ENCODE measurements at places on chromosomes 7 and 10.

GRCh38 chr10:48526011-48526821 lies 78.7 kb downstream of the ARHGAP22 start:
- DNase-seq: no peak

DNA sequence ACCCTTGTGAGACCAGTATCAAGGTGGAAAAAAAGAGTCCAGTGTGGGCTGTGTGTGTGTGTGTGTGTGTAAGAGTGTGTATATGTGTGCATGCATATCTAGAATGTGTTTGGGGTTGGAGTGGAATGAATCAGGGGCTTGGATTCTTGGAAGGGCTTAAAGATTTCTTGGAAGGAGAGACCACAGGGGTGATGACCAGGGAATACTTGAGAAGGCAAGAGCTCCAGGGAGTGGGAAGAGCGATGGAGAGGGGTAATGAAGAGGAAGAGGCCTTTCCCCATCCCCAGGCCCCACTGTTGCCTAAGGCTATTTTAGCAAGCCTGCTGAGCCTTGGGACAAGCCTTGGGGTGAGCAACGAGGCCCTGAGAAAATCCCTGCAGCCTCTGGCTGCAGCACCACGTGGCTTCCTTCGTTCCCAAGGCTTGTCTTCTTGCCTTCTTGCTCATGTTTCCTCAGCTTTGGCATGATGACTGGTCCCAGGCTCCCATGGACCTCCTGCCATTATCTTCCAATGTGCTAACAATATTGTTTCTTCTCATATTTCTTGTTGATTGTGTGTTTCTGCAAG lies 663.4 kb downstream of the INHBA start:
- DNase-seq: no peak

- no peak for DNase-seq
Measured at GRCh38 chr10:34134602-34135001, 680.5 kb downstream of the PARD3 start.

- DNase-seq: no peak
Measured at GRCh38 chr10:6363511-6363910, 160.8 kb downstream of the PFKFB3 start.

GRCh38 chr10:47243356-47243755 lies 56.6 kb upstream of the GDF10 start:
- DNase-seq: no peak

- DNase-seq: peak; percentile 87
Measured at GRCh38 chr7:23184709-23185359, 3.0 kb downstream of the NUP42 start.

DNA sequence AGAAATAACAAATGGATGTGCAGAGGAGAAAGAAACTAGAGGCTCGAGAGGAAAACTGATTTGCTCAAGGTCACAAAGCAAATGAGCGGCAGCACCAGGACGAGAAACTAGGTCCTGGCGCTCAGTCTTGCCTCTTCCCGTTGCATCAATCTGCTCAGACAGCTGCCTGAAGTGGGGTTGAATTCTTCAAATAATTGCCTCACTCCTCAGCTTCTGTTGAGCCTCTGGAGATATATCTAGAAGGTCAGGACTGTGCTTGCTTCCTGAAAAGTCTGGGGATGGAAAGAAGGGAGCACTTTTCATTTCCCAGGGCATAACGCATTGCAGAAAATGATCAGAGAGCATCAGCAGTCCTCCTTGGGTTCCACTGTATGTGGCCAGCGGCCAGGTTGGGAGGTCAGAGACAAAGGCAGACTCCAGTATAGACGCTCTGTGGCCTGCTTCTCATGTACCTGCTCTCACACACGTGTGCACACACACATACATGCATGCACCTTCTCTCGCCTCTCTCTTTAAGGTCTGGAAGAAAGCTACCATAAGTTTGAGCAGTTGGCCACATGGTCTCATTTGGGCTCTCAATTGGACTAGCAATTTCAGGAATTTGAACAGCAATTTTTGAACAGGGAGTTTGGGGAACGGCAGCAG lies 83.7 kb upstream of the DUSP5 start:
- DNase-seq: no peak

DNA sequence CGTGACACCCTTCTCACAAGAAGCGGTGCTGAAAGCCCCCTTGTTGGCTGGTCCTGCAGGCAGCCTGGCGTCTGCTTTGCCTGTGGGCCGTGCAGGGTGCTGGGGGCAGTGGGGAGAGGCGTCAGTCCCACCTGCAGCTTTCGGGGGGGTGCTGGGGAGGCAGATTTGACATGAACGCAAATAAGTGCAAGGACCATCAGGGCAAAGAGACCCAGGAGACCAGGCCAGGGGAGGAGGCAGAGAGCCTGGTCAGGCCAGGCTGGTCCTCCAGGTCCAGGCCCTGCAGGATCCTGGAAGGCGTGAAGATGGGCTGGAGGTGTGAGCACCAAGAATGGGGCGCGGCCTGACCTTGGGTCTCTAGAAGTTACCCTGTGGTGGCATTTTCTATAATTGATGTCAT lies 81.6 kb downstream of the MGMT start:
- DNase-seq: no peak

DNA sequence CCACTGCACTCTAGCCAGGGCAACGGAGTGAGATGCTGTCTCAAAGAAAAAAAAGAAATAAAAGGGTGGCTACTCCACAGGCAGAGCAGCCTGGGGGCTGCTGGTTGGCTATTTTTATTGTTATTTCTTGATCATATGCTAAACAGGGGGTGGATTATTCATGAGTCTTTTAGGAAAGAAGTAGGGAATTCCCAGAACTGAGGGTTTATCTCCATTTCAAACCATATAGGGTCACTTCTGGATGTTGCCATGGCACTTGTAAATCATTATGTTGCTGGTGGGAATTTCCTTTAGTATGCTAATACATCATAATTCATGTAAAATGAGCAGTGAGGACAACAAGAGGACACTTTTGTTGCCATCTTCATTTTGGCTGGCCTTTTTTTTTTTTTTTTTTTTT lies 52.1 kb upstream of the GHITM start:
- no peak for DNase-seq

- DNase-seq: no peak
Measured at GRCh38 chr7:148334959-148335577, 255.5 kb upstream of the C7orf33 start.

- DNase-seq: no peak
Measured at GRCh38 chr10:47207281-47207615, 92.7 kb upstream of the GDF10 start.

GRCh38 chr7:1311406-1312135 lies 78.9 kb downstream of the UNCX start:
- DNase-seq: no peak

DNA sequence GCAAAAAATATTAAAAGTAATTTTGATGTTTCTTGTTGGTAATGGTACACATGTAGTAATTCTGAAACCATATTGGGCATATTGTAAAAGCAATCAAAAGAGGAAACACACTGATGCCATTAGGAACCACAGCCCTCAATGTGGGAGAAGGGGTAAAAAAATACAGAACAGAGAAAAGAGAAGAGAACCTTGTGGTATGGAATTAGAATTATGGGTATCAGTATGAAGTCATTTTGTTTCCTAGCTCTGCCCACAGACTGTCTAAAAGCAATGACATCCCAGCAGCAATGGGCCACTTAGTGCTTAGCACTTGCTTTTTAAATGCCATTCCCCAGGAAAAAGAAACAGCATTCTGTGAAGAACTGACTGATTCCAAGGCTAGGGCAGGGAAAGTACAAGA lies 61.5 kb downstream of the CPVL start:
- no peak for DNase-seq

DNA sequence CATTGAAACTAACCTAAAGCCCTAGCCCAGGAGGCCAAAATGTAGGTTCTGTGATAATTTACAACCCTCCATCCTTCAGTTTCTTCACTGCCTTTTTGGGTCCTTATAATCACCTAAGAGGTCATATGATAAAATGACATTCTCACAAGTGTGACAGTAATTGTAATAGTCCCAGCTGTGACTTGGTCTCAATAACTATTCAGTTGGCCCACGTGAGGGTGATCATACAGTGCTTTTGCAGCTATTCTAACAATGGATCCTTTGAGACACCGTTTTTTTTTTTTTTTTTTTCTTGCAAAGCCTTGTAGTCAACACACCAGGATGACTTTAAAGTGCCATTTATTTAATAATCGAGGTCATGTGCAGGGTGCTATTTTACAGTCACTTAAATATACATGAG lies 760.0 kb downstream of the PHTF2 start:
- DNase-seq: no peak

GRCh38 chr10:7534480-7534852 lies 123.6 kb upstream of the SFMBT2 start:
- DNase-seq: no peak

- no peak for DNase-seq
Measured at GRCh38 chr10:35416619-35417312, 80.5 kb downstream of the CCNY start.

- DNase-seq: peak; percentile 62
Measured at GRCh38 chr10:98293550-98294269, 25.7 kb upstream of the LOXL4 start.

GRCh38 chr10:112898540-112899390 lies 51.3 kb upstream of the TCF7L2 start:
- no peak for DNase-seq

GRCh38 chr7:137695942-137696341 lies 150.8 kb downstream of the DGKI start:
- DNase-seq: no peak

DNA sequence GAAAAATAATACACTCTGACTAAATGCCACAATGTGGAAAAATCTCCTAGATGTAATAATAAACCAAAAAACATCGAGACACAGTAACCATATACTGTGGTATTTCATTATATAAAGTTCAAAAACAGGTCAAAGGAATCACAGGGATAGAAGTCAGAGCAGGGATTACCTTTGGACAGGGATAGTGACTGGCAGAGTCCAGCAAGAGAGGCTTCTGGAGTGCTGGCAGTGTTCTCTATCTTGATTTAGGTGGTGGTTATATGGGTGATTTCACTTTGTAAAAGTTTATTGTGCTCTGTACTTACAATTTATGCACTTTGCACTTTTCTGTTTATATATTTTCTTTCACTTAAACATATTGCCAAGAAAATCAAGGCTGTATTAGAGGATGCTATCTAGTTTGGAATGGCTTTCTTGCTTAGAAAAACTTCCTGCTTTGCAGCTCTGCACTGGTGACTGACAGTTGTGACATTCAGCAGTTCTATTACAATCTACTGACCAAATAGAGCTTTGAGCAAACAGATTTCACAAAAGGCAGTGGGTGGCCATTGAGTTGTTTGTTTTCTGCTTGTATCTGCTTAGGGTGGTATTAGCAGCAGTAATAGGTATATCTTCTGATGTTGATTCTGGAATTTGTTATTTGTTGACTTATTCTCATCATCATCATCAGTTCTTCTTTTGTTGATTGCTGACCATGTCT lies 263.6 kb upstream of the LRGUK start:
- no peak for DNase-seq

DNA sequence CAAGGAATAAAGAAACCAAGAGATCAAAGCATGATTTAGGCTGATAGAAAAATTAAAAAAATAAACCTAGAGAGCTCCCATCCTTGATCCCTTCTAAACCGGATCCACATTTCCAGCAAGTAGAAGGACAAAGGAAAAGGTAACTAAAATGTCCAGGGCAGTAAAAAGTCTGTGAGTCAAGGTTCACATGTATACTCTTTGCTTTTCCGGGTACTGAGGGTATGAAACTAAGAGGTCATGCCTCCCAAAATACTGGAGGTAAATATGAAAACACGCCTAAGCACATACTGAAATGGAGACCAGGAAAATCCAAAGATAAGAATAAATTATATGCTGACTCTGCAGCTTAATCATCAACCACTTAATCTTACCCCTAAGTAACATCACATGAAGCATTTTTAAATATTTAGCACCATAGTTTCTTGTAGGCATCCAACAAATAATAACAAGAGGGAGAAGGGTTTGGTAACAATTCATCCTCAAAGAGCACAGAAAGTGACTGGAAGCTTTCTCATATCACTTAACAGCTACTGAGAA lies 35.4 kb downstream of the JAZF1 start:
- DNase-seq: no peak

- DNase-seq: no peak
Measured at GRCh38 chr10:79361726-79362397, 14.6 kb downstream of the PPIF start.

DNA sequence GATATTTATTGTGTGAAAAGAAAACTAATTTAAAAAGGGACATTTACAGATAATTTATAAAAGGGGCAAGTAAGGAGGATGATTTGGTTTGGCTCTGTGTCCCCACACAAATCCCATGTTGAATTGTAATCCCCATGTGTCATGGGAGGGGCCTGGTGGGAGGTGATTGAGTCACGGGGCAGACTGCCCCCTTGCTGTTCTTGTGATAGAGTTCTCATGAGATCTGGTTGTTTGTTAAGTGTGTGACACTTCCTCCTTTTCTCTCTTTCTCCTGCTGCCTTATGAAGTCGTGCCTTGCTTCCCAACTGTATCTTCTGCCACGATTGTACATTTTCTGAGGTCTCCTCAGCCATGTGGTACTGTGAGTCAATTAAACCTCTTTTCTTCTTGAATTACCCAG lies 171.0 kb upstream of the SEMA3E start:
- DNase-seq: no peak

DNA sequence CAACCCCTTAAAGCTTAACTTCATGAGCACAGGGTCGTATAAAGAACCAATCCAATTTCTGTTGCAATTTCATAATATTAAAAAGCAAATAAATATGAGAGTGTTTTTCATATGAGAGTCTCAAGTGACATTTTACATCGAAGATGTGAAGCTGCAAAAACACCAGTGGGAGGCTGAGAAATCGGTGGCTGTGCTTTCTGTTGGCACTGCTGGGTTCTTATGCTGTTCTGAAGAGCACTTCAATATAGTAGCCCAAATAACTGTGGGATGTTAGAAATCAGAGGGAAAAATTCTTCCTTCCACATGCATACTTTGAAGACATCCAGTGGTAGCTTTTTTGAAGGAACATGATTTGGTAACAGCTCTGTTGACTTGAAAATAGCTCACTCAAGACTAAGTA lies 245.8 kb downstream of the ARHGAP21 start:
- DNase-seq: peak; percentile 82

- DNase-seq: no peak
Measured at GRCh38 chr10:28664369-28664740, 13.0 kb upstream of the BAMBI start.

Measured in posterior cingulate gyrus (tissue), 11 donors.